ENCODE measurements at places on chromosomes 4 and X.
A peak's percentile ranks its signal among the peaks of the same experiment; 100 is the strongest.

GRCh38 chrX:46310815-46311497 lies 234.3 kb downstream of the ZNF674 start:
- peak; percentile 3 for DNase-seq

- DNase-seq = no peak
Observed at GRCh38 chrX:18309401-18309800, 45.1 kb downstream of the SCML2 start.

GRCh38 chr4:154049457-154050181 lies 260.7 kb upstream of the SFRP2 start:
- DNase-seq = peak; percentile 89

GRCh38 chr4:56425518-56425917 lies 9.9 kb downstream of the PPAT start:
- no peak for DNase-seq

DNA sequence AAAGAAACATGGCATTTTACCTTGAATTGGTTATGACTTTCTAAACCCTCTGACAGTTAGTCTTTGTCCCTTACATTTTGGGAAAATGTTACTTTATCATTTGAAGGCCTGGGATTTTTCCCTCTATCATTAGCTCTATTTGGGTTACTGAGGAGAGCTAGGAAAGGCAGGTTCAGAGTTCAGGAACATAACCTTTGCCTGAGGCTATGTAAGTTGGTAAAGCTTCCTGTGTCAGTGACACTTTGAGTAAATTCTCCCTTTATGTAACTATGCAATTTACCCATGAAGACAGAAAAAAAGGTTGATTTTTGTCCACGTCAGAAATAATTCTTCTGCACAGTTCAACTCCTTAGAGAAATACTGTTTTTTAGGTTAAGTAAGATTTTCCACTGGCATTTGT lies 171.8 kb upstream of the NRK start:
- DNase-seq = no peak

- no peak for DNase-seq
Observed at GRCh38 chrX:29083823-29084222, 496.6 kb downstream of the IL1RAPL1 start.

DNA sequence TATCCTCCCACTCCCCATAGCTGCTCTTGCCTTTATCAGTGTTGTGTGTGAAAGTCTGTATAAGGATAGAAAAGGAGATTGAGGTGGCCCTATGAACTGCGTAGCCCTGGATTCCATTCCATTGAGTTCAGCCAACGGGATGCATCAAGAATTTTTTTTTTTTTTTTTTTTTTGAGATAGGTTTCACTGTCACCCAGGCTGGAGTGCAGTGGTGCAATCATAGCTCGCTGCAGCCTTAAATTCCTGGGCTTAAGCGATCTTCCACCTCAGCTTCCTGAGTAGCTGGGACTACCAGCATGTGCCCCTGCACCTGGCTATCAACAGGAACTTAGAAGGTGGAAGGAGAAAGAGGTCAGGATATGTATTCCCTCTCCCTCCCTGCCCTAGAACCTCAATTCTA lies 187.2 kb upstream of the SPRY1 start:
- no peak for DNase-seq

- DNase-seq = peak; percentile 2
Observed at GRCh38 chrX:111568354-111568753, 56.9 kb downstream of the SERTM2 start.

GRCh38 chrX:110284159-110284558 lies 33.7 kb downstream of the AMMECR1 start:
- DNase-seq = peak; percentile 34

- DNase-seq = peak; percentile 78
Observed at GRCh38 chr4:139872274-139872673, 206.7 kb downstream of the MGST2 start.

DNA sequence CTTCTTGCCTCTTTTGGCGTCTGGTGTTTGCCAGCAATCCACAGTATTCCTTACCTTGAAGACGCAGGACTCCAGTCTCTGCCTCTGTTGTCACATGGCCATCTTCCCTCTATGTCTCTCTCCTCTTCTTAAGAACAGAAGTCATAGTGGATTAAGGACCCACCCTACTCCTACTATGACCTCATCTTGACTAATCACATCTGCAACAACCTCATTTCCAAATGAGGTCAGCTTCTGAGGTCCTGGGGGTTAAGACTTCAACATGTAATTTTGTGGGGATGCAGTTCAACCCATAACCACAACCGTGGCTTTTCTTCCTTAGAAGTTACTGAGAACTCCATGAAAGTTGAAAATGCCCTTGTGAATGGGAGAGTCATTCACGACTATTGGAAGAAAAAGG lies 23.3 kb downstream of the TLR8 start:
- DNase-seq = no peak

- DNase-seq = no peak
Observed at GRCh38 chr4:86302251-86302650, 57.6 kb downstream of the MAPK10 start.

- peak; percentile 90 for DNase-seq
Observed at GRCh38 chrX:49073601-49074575, at the start of gene PRAF2. PRAF2 (minus strand) TSS chrX:49074002; CDS start chrX:49073987, 15 bp downstream.

GRCh38 chr4:133621628-133622027 lies 472.5 kb downstream of the PCDH10 start:
- no peak for DNase-seq

DNA sequence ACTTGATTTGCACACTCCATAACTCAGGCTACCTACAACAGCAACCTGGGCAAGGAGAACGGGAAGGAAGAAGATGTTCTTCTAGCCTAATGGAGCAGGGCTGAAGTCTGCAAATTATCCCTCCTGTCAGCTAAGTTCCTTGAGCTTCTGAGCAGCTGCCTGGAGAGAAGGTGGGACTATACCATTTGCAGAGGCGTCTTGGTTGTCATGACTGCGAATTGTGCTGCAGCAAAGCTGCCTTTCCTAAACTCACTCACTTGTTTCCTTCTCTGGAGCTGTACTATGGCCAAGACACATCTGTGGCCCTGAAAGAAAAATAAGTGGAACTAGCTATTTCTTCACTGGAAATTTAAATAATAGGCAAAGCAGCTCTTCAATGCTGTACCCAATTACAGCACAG lies 682.4 kb upstream of the GRIA3 start:
- DNase-seq = no peak

GRCh38 chr4:107148904-107149303 lies 112.8 kb upstream of the DKK2 start:
- no peak for DNase-seq

DNA sequence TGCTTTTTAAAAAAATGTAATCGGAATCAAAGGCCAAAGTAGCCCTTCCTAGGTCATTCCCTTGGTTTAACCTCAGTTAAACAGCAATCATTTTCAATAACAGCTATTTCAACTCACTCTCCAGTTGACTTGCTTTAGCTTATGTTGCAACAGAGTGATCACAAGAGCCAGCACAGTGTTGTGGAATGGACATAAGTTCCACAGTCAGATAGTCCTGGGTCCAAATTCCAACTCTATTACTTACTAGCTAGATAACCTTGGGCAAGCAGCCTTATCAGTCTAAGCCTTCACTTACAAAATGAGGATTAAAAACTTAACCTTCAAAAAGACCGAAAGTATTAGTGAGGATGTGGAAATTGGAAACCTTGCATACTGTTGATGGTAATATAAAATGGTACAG lies 9.2 kb upstream of the GPC3 start:
- DNase-seq = no peak

GRCh38 chrX:134883137-134883700 lies 107.6 kb upstream of the SMIM10 start:
- DNase-seq = no peak

DNA sequence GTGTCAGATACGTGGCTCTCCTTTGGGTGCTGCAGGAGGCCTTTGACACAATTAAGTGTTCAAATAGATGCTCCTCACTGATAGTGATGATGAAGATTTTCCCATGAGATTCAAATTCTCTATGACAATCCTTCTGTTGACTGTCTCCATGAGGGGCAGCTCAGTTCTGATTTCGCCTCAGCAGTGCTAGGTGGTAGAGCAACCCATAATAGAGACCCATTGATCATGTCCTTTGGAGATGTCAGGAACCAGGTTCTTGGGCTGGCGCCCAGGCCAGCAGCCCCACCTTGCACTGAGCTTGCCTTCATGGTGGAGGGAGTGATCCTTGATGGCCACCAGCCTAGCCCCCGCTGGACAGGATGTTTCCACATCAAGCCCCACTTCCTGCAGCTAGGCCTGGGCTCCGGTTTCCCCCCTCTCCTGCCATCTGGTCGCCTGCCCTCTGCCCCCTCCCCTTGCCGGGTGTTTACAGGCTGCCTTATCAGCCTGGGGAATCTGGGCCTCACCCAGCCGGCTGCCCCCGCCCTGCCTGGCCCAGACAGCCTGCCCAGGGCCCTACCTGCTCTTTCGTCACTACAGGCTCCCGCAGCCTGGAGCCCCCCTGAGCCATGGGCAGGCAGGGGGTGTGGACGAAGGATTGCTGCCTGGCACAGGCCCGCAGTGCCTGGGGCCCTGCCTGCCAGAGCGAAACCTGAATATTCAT lies 12.6 kb downstream of the ELF4 start:
- no peak for DNase-seq

- peak; percentile 56 for DNase-seq
Observed at GRCh38 chrX:154411981-154412340, 622 bp downstream of the TAFAZZIN start.

DNA sequence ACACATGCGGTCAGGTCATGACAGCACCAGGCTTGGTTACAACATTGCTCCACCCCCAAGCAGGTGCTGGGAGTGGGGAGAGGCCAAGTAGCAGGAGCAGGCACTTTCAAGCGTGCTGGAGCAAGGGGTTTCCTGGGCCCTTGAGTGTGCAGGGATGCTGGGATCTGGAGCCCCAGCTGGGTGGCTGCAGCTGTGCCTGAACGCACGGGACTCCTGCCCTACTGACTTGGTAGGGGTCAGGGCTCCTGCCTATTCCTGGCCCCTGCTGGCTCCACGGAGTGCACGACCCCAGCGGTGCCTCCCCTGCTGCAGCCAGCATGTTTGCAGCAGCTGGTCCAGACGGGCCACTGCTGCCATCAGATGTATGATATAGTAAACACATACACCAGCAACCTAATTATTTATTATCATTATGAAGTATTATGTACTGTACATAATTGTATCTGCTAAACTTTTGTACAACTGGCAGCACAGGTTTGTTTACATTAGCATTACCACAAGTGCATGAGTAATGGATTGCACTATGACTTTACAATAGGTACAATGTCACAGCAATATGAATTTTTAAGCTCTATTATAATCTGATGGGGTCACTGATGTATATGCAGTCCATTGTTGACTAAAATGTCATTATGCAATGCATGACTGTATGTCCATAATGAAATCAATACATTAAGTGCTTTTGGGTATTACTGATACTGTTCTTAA lies 620.6 kb downstream of the RAPGEF2 start:
- DNase-seq = no peak

GRCh38 chr4:41146716-41147506 lies 67.4 kb downstream of the APBB2 start:
- DNase-seq = peak; percentile 56

DNA sequence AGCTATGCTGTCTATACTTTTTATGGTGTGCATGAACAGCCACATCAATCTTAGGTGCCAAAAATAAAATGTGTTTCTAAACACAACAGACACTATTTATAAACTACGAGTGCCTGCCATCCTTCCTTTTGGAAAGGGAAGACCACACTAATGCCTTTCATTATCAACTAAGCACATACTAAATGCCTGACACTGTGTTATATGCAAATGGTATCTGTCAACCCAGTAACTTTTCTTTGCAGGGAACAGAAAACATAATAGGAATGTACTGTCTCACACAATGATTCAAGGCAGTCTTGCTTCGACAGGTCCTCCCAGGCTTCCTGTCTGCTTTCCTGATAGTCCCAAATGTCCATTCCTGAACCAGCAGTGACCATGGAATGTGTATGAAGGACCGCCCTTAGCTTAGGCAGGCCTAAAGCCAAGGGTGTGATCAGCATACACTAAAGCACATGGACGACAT lies 43.8 kb downstream of the ADGRA3 start:
- DNase-seq = no peak

DNA sequence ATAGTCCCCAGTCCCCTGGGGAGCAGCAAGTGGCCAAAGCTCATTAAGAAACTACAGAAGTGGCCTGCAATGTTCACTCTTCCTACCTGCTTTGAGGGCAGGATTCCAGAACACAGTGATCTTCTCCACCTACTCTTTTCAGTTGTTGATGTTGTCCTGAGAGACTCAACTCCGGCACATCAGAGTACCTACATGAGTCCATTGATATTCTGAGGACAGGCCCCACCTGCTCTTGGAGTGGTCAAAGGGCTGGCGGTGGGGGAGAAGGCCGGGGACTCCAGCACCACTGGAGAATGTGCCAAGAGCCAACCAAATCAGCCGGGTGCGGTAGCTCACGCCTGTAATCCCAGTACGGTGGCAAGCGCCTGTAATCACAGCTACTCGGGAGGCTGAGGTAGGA lies 29.8 kb upstream of the DDX3X start:
- no peak for DNase-seq

- DNase-seq = no peak
Observed at GRCh38 chr4:114921790-114922591, 191.4 kb downstream of the NDST4 start.
